COLO829 (cell line): ENCODE measurements at places on chromosomes 11 and 22.

DNA sequence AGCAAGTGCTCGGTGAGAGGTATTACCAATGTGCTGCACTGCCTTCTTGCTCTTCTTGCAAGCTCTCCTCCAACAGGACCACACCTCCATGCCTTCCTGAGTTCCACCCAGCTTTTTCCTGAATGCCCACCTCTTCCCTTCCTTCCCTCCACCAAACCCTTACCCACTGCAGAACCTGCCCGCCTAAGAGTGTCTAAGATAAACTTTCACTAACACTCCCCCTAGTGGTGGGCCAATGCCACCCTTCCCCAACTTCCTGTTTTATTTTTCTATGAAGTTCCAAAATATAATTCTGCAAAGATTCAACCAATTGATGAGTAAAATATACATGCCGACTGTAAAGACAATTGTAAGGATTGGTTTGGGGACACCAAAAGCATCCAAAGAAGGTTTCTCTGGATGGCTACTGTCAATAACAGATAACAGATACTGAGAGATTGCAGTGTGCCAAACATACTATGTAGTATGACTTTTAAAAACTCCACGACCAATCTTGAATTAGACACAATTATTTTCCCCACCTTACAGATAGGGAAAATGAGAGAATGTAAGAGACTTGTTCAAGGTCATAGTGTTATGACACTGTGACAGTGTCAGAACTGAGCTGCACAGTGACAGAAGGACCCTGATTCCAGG, 38.6 kb upstream of the BMAL1 start:
- DNase-seq, result peak; percentile 49

- DNase-seq, result no peak
These were observed 8.1 kb downstream of the SLC17A6 start for GRCh38 chr11:22346282-22346681.

GRCh38 chr22:19704355-19705015, 9.8 kb upstream of the SEPTIN5 start:
- DNase-seq, result no peak

GRCh38 chr11:75504501-75504900, 21.2 kb downstream of the GDPD5 start:
- DNase-seq, result no peak

DNA sequence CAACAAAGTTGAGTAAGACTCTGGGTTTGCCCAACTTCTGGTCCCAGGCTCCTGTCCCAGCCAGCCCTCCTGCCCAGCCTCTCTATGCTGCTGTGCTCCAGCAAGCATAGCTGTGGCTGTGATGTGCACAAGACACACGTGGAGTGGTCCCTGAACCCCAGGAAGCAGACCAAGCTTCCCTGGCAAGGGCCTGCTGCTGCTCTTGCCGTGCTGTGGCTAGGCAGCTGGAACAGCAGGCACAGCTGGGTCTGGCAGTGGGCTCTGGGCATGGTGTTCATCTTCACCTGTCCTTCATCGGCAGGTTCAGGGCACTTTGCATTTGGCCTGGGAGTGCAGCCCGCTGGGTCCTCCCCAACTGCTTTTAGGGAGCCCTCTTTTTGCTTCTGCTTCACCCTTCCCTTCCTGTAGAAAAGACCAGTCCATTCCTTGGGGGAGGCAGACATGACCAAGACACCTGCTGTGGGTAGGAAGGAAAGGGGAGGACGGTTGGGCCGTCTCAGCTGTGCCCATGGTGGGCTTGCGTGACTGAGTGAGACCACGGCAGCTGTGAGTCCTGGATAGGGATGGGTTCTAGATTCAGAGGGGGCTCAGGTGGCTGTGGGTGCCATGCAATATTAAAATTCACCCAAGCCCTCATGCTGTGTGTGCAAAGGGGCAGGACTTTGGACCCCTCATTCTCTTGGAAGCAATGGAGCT, 26.1 kb upstream of the ETS1 start:
- DNase-seq, result no peak

- no peak for DNase-seq
These were observed 51.9 kb upstream of the CDON start for GRCh38 chr11:126114486-126115126.

DNA sequence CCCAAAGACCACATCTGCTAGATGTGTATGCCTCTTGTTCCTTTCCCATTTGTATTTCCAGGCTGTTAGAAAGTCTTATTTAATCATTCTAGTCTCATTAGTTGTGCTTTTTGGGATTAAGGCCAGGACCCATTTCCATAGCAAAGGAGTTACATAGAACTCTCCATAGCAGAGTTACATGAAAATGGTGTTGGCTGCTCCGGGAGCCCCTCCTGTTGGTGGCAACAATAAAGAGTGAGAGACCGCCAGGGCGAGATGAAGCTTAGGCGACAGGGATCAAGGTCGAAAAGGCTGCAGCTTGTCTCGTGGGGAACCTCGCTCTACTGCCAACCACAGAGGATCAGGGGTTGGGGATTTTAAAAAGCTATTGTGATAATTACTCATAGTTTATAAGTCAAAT, 58.3 kb downstream of the GRIK4 start:
- no peak for DNase-seq
